ENCODE measurements at places on chromosomes 7 and 10.

DNA sequence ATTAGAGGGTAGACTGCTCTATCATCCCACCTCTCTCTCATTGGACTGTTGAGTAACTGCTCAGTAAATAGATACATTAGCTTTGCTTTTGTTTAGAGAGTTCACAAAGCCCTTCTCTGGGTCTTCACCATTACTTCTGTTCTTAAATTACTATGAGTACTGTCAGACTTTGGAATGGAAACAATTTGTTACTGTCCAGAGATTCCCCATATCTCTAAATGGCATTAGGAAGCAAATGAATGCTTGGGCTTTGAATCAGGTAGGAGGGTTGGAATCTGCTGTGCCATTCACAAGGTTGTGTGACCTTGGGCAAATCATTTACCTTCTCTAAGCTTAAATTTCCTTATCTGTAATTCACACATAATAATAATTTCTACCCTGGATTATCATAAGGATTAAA is 541.0 kb upstream of the FZD8 start:
- DNase-seq, result no peak

GRCh38 chr10:44300666-44301649 is 83.9 kb downstream of the CXCL12 start:
- DNase-seq, result no peak

GRCh38 chr7:112346381-112347060 is 103.7 kb upstream of the IFRD1 start:
- no peak for DNase-seq

DNA sequence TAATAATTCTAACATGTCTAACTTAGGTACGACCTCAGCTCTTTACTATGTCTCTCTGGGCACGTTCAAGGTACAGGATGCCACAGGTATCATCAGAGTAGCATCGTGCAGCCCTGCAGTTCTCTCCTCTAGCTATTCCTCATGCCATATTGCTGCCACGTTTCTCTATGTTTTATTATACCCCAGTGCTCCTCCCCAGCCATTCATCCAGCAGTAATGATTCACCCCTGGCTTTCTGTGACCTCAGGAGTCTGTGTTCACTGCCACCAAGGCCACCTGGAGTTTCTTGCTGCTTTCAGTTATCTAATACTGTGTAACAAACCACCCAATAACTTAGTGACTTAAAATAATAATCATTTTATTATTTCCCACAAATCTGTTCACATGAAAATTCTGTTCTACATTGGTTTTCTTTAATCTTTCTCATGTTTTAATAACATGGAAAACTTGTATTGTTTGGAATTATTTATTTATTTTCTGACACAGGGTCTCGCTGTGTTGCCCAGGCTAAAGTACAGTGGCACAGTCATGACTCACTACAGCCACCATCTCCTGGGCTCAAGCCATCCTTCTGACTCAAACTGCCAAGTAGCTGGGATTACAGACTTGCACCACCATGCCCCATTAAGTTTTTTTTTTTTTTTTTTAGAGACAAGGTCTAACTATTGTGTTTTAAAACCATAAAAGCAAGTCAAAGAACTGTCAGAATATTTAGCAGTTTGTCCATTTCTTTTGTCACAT is 21.8 kb downstream of the REEP3 start:
- no peak for DNase-seq

DNA sequence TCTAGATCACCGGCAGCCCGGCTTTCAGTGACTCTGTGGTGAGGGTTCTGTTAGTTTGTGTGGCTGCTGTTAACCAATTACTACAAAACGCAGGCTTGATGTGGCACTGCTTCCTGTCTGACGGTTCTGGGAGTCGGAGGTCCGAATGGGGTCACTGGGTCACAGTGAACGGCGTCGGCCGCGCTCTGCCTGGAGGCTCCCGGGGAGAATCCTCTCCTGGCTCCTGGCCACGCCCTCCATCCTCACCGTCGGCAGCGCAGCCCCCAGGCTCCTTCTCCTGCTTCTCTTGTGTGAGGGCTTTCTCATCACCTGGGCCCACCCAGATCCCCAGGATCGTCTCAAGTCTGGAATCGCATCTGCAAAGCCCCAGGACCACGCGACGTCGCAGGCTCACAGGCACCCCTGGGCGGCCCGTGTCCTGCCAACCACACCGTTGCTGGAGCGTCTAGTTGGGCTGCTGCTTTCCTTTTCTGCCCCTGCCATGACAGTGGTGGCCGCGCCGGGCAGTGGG is 31.8 kb upstream of the NKX6-2 start:
- DNase-seq, result no peak

DNA sequence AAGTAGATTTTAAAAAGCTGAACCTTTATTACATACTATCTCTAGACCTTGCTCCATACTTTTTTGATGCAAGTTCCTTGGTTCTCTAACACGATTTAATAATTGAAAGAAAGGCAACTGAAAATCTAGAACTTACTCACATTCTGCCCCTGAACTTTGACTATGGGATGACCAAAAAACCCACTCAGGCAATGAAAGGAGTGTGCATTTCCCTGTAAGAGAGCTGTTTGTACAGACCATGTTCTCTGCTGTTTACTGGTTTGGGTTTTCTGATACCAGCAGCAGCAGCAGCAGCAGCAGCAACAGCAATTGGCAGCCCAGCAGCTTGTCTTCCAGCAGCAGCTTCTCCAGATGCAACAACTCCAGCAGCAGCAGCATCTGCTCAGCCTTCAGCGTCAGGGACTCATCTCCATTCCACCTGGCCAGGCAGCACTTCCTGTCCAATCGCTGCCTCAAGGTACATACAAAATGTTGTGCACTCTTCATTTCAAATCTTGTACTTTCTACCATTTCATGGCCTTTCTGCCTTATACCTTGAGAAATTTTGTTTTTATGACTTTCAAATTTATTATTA is 216.7 kb downstream of the FOXP2 start:
- DNase-seq, result no peak

GRCh38 chr7:106704000-106704840 is 43.3 kb upstream of the CCDC71L start:
- no peak for DNase-seq

DNA sequence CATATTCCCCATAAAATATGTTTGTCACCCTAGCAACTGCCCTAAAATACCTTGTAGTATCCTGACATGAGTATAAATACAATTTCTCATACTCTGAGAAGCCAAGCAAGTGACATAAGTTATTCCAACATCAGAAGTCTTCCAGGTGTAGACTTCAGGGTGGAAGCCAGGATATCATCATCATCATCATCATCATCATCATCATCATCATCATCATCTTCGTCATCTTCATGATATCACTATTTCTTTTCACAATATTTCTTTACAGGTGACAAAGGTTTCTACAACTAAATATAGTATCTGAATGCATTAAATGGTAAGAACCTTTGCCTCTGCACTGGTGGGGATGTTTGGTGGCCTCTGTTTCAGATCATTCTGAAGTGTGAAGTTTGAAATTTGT is 10.0 kb upstream of the GPR141 start:
- no peak for DNase-seq

GRCh38 chr10:13925971-13926780 is 339.4 kb downstream of the PRPF18 start:
- no peak for DNase-seq

GRCh38 chr7:50655490-50655889 is 90.3 kb upstream of the DDC start:
- DNase-seq, result no peak

GRCh38 chr7:37198906-37199485 is 249.7 kb downstream of the ELMO1 start:
- no peak for DNase-seq

- no peak for DNase-seq
Observed at GRCh38 chr10:48945441-48946130, 5.9 kb upstream of the LRRC18 start.

DNA sequence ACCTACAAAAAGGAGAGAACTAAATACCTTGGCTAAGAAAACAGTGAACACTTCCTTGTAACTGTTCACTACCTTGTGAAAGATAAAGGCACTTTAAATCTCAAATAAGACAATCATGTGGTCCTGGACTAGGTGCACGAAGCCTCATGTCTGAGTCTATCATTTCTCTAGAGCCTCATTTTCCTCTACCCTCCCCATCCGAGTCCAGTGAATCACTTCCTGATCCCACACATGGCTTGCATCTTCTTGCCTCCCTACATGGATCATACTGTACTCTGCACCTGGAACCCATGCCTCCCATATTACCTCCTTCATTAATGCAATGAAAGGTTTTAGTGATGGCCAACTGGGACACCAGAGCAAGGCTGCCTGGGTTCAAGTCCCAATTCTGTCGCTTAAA is 34.5 kb downstream of the SNX10 start:
- no peak for DNase-seq

GRCh38 chr7:33733870-33734650 is 171.3 kb upstream of the BMPER start:
- no peak for DNase-seq

- no peak for DNase-seq
Observed at GRCh38 chr7:4144811-4145510, 537.1 kb upstream of the FOXK1 start.

GRCh38 chr10:121152033-121152432 is 300.9 kb downstream of the WDR11 start:
- no peak for DNase-seq

GRCh38 chr10:121611393-121612159 is 13.3 kb upstream of the FGFR2 start:
- no peak for DNase-seq

- no peak for DNase-seq
Observed at GRCh38 chr7:4549681-4550080, 132.4 kb upstream of the FOXK1 start.

DNA sequence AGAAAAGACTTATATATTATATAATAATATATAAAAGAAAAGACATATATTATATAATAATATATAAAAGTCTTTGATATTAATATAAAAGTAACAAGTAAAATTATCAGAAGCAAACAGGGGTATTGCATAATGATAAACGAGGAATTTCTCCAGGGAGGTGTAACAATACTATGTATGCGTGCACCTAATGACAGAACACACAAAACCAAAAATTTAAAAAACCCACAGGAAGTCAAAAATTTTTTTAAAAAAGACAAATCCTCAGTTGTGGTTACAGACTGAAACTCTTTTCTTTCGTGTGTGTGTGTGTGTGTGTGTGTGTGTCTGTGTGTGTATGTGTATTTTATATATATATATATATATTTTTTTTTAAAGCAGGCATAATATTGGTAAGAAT is 279.2 kb upstream of the DPP6 start:
- no peak for DNase-seq

GRCh38 chr7:100914208-100914878 is 18.7 kb upstream of the ACHE start:
- DNase-seq, result no peak

DNA sequence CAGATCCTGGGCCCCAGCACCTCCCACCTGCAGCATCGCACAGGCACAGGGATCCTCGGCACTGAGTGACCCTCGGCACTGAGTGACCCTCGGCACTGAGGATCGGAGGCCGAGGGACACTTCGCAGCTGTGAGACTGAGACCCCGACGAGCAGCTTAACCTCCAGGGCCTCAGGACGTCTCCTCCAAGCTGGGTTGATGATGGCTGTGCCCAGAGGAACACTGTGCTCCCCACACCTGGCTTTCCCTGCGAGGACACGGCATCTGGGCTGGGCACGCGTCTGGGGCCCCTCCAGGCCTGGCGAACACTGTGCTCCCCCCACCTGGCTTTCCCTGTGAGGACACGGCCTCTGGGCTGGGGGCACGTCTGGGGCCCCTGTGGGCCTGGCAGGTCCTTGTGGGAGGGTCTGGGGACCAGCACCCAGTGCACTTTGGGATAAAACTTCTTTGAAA is 158.3 kb upstream of the PPP2R2D start:
- no peak for DNase-seq

- DNase-seq, result no peak
Observed at GRCh38 chr10:73888514-73888913, 14.2 kb upstream of the CAMK2G start.

DNA sequence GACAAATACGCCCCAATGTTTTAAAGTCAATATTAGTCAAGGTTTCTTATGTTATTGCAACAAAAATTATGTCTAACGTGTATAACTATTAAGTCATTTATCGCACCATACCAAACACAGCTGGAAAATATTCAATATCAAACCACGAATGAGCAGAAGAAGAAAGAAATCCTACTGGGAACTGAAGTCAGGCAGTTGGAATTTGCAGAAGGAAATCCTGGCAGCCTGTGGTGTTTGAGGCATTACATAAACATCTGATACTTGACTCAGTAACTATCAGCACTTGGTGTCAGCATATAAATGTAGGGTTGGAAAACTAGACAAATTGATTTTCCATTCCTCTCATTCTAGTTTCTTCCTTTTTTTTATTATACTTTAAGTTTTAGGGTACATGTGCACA is 83.4 kb upstream of the NUPR2 start:
- no peak for DNase-seq

DNA sequence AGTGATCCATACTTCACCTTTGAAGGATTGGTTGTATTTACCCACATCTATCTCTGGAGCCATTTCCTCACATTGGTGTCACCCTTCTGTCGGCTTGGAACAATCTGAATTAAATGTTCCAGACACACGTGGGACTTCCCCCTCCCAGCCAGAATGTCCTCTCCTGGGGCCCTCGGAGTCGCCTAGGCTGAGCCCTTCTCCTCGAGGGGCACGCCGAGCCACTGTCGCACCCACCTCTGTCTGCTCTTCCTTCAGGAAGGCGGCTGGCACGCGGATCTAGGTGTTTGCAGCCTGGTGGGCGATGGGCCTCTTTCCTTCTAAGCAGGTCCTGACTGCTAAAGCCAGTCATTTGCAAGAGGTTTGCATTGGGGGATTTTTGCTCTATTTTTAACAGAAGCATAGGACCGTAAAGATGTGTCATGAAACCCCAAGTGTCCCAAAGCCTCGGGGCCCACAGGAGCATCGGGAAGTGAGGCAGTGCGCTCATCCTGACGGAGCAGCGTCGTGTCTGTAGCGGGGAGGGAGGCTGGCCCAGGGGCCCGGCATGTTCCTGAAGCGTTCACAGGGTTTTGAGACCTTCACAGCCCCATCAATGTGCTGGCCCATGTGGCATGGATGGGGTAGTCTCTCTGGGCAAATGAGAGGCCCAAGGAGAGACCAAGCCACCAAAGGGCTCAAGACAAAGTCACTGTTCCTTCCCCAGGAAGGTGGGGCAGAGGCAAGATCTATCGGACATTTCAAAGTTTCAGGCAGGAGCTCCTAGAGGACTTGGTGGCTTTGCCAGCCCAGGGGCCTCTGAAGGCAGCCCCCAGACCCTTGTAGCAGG is 86.7 kb downstream of the RGS10 start:
- no peak for DNase-seq

DNA sequence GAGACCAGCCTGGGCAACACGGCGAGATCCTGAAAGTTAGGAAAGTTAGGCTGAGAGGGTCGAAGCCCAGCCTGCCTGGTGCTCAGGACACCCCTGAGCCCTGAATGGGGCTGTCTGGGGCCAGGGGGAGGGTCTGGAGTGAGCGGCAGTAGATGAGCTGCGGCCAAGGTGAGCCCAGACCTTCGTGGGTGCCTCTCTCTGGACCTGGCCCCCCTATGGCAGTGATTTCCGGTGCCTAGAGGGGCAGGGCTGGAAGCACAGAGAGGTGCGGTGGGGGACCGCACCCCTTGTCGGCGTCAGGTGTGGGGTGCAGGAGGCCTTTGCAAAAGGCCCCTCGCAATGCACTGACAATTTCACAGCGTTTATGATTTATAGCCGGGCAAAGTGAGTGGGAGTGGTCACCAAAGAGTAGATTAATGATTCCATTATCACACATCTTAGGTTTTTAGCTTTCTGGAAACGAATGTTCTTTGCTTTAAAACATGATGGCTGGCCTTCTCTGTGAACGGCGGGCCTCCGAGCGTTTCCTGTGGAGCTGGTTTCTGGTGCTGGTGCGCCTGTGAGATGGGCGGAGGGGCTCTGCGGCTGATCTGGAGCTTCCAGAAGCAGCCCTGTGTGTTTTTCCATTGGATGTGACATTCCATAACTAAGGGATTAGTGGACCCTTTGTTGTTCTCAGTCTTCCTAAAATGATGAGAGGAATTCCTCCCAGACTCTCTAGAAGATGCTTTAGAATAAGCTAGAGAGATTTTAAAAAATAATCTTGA is 171.0 kb upstream of the ZNF32 start:
- no peak for DNase-seq

Data from cortex of kidney (tissue), 1 donor.